Effector memory CD8-positive, alpha-beta T cell (primary cell): ENCODE measurements at places on chromosomes 2 and 18.
A peak's percentile ranks its signal among the peaks of the same experiment; 100 is the strongest.

- no peak for DNase-seq
These were observed 111.5 kb downstream of the TTC32 start for GRCh38 chr2:19790291-19790690.

GRCh38 chr2:204436230-204436629 is 109.0 kb upstream of the PARD3B start:
- no peak for DNase-seq

- no peak for DNase-seq
These were observed 11.7 kb downstream of the PSTPIP2 start for GRCh38 chr18:46060359-46060841.

DNA sequence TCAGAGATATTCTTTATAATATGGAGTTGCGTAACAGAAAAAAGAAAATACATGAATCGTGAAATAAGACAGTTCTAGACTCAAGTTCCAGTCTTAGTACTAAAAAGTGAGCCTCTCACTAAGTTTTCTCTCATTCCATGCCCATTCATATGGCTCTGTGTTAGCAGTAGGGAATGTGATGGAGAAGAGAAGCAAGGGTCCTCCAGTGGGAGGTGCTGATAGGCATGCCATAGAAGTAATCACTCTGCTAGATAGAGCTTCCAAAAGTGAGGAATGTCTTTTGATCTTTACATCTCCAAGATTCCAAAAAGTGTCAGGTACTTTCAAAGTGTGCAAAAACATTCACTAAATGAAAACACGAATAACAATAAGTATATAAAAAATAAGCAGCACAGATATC is 678.4 kb downstream of the DCDC2C start:
- no peak for DNase-seq

- no peak for DNase-seq
These were observed 219.4 kb upstream of the SIX3 start for GRCh38 chr2:44722026-44722625.

- no peak for DNase-seq
These were observed 225.9 kb upstream of the MGAT5 start for GRCh38 chr2:134027980-134028379.

GRCh38 chr18:13286456-13287125 is 68.0 kb downstream of the LDLRAD4 start:
- DNase-seq: no peak

- DNase-seq: no peak
These were observed 6.3 kb downstream of the ADRA2B start for GRCh38 chr2:96109931-96110511.

DNA sequence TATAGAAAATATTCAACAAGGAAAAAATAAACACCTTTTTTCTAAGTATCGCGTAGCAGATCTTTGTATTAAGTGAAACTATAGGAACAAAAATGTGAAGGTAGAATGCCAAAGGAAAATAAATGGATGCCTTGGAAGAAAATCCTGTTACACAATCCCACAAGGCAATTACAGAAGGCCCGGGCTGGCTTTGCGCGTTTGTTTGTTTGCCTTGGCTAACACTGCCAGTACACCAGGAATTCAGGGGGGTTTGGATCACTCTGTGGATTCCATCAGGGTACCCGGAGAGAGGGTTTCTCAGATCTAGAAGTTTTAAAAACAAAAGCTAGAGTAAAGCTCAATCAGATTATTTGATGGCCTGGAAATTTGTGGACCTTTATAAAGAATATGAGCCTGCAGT is 478.3 kb downstream of the FBXO15 start:
- no peak for DNase-seq

GRCh38 chr18:10013621-10014543 is 100.1 kb downstream of the VAPA start:
- DNase-seq: no peak

DNA sequence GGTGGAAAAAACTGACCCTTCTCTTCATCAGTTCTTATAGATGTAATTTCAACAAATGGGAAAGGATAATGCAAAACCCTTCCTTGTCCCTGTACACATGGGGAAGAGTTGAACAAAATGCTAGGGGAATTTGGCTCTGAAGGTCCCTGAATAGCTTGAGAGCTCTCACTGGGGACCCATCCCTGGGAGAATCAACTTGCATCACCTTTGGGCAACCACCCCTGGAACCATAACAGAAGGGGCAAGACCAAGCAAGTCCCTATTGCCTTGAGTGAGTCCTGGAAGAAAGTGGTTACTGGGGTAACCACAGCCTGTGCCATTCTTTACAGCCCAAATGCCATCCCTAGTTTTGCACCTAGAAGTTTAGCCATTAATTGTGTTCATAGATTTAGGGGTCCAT is 52.2 kb upstream of the B3GNT2 start:
- no peak for DNase-seq

DNA sequence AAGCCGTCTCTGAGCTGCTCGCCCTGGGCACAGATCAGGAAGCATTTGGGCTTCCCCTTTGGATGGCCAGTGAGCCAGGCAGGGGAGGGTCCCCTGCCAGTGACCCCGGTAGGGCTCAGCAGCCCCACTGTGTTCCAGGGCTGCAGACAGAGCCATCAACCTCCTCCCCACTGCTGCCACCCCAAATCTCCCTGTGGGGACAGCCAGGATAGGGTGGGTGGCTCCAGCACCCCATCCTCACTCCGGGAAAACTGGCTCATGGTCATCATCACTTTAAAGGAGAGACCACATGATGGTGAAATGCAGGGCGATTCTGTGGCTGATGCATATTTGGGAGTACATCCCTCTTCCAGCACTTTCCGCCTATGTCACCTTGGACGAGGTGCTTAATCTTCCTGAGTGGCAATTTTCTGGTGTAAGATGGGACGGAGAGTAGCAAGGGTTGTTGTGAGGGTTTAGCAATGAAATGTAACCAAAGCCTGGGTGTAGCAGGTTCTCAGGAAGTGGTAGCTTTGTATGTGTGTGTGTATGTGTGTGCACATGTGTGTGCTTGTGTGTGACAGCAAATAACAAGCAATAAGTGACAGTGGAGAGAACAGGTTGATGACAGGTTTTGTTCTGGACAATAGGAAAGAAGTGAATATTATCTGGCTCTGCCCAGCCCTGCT is 61.8 kb downstream of the ACAA2 start:
- peak; percentile 49 for DNase-seq

- DNase-seq: no peak
These were observed 70.6 kb downstream of the CCDC178 start for GRCh38 chr18:33369711-33370449.

- no peak for DNase-seq
These were observed 47.8 kb downstream of the ZNF804A start for GRCh38 chr2:184646177-184646576.

GRCh38 chr18:2900684-2901422 is 54.0 kb downstream of the EMILIN2 start:
- DNase-seq: no peak

DNA sequence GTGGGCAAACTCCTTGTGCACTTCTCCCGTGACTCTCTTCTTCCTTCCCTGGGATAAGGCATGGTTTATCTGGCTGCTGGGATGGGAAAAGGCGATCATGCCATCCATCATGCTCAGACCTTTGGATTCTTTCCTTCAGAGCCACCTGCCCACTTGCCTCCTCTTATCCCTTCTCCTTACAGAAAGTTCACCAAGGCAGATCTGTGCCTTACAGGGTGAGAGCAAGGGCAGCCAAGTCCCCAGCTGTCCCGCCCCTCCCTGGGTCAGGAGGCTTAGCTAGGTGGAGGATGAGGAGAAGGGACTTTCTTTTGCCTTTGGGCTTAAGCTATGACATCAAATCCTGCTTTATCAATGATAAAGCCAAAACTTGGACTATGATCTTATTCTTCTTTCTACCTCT is 47.6 kb downstream of the KCNE4 start:
- DNase-seq: no peak

DNA sequence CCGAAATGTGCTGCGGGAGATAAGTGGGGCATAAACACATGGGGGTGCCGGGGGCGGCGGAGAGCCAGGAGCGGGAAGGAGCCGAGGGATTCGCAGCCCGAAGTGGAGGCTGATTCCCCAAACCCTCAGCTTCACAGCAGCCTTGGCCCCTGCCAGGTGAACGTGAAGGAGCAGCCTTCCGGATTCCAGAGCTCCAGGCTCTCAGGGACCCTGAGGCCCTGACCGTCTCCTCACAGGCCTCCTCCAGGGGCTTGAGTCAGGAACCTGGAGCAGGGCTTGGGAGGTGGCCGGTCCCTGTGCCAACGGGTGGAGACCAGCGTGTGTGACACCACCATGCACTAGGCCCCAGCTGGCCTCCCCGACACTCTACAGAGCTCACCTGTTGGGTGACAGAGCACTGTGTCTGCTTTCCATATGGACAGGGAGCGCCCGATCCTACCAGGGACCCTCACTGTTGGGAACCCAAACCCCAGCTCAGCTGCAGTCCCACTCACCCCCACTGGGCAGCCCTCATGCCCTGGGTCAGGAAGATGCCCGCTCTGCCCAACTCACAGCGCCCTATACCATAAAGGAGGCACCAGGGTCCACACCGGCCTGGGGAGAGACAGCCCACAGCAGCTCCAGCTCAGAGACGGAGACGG is 117.6 kb upstream of the OTOS start:
- DNase-seq: no peak

DNA sequence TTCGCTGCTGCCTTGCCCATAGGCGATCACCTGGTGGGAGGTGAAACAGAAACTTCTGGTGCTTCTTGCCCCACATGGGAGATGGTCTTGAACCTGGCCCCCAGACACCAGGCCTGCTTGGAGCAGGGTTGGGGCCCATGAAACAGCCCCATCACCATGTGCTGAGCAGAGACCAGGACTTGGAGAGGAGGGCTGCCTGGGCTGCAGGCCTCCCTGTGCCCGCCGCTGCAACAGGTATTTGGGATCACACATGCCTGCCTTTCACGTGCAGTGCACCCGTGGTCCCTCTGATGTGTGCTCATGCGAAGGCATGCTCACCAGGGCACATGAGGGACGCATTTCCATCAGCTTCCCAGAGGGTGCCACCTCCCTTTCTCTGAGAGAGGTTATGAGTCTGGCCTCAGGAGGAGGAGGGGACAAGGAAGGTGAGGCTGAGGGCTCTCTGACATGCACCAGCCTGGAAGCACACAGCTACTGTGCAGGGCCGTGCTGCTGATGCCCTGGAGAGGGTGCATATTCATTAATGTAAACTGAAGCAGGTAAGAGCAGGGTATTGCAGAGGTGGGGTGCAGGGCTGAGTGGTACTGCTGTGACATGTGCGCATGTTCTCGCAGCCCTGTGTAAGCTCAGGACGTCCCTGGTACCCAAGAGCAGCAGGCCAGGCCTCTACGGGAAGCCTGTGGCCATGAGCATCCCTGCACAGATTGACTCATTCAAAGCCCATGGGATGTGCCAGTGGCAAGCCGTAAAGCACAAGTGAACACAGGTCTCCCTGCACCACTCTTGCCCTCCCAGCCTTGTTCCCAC is 4.2 kb upstream of the OXER1 start:
- DNase-seq: no peak

DNA sequence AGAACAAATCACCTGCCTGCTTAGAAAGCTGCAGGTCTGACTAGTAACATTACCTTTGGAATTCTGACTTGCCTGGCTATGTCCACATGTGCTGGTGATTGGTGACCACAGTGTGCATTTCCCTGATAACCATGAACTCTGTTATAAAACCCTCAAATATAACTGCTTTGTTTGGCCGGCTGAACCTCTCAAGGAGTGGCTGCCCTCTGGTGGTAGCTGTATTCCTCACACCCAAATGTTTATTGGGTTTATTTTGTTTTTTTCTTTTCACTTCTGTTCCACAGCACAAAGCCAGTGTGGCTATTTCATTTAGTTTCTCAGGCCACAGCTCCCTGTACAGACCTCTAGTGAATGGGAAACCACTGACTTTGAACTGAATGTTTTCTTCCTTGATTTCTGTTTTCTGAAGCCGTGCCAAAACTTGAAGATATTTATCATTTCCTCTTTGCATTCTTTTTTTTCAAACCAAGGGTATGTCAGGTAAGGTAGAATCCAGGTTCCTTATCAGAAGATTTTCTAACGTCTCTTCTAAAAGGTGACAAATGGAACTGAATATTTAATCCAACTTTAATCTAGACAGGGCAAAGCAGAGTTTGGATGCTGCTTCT is 549.0 kb upstream of the VRK2 start:
- DNase-seq: no peak

GRCh38 chr2:209834767-209835166 is 63.1 kb downstream of the UNC80 start:
- no peak for DNase-seq

- DNase-seq: no peak
These were observed 10.5 kb upstream of the DSG2 start for GRCh38 chr18:31487246-31488015.

DNA sequence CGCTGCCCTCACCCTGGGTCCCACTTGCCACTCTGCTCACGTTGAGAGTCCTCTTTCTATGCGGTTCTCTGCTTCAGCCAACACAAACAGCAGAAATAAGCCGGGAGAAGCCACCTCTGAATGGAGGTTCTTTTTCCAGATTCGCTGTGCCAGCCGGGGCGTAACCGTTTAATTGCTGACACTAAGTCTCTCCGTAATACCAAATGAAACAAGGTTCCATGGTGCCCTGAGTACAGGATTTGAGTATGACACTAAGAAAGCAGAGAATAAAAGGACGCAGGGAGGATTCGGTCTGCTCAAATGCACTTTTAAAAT is 37.6 kb downstream of the CTIF start:
- no peak for DNase-seq

GRCh38 chr2:180892091-180892490 is 88.3 kb upstream of the UBE2E3 start:
- DNase-seq: no peak

DNA sequence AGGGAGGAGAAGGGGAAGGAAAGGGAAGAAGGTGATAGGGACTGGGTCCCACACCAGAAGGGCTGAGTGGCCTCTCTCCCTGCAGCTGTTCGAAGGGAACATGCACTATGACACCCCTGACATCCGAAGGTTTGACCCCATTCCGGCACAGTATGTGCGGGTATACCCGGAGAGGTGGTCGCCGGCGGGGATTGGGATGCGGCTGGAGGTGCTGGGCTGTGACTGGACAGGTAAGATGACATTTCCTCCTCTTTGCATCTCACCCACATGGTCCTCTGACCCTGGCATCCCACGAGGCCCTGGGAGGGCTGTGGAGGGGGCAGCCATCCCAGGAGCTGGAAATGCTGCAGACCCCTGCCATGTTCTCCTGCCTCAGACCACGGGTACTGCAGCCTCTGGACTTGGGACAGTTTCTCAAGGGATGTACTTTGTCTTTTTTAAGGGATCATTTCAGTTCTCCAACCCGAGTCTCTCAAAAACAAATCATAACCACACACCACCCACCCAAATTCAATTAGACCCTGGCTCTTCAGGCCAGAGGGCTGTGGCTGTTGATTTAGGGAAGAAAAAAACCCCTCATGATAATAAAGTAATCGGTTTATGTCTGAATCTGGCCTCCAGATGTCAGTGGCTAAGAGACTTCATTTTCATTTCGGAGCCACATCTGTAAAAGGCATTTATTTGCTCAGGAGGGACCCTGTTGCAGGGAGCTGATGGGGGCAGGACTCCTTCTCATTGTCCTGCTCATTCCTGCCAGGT is 63.5 kb downstream of the NRP2 start:
- DNase-seq: no peak

- DNase-seq: no peak
These were observed 126.5 kb downstream of the GALR1 start for GRCh38 chr18:77376043-77376732.
